WTC11 (cell line): ENCODE measurements at places on chromosomes 5 and 9. TPM values are rescaled to one million over a fixed set of nuclear protein-coding genes. Genes with fewer than 3 reads are reported as not detected.

GRCh38 chr5:112196584-112196983 lies 222.5 kb downstream of the EPB41L4A start:
- no peak for DNase-seq

DNA sequence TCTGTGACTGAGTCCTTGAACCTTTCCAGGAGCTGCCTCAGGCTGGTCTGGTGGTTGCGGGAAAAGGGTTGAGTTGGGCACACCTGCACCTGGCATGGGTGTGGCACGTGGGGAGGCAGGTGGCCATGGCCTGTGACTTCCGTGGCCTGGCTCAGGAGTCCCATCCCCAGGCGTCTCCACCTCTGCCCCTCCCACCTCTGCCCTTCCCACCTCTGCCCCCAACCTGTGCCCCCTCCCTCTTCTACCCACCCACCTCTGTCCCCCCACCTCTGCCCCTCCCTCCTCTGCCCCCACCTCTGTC lies 1.9 kb upstream of the QRFP start:
- no peak for DNase-seq

Gene HTR4
- not detected in 3 replicates for total RNA-seq

Gene CCDC183
- 1.7 to 2.1 TPM (median 2.0 TPM) in 3 replicates for total RNA-seq

Gene PFN3
- total RNA-seq: 0.48 TPM in 1 of 3 replicates, not detected in the others

Gene FOXI1
- total RNA-seq: not detected in 3 replicates
